ENCODE measurements at places on chromosomes 5 and 9. TPM values are rescaled to one million over a fixed set of nuclear protein-coding genes. Genes with fewer than 3 reads are reported as not detected.

The LTC4S gene
- 21.7 TPM for total RNA-seq

The NEUROG1 gene
- not detected for total RNA-seq

The CDHR2 gene
- 0.36 TPM for total RNA-seq

The RAB14 gene
- total RNA-seq: 67.7 TPM

The PCDHGB7 gene
- 18.9 TPM for total RNA-seq

The CAMK4 gene
- total RNA-seq: 2.2 TPM

The SEMA4D gene
- 35.8 TPM for total RNA-seq

The CDX1 gene
- not detected for total RNA-seq

The DMRT3 gene
- 0.40 TPM for total RNA-seq

The RNF183 gene
- not detected for total RNA-seq

The SHOC1 gene
- total RNA-seq: not detected

The TMEM215 gene
- total RNA-seq: 9.7 TPM

The PCDHGB4 gene
- 9.0 TPM for total RNA-seq

The C9 gene
- total RNA-seq: not detected

All from sciatic nerve (tissue), 2 donors.